ENCODE measurements at places on chromosomes 7 and 10. TPM values are rescaled to one million over a fixed set of nuclear protein-coding genes. Genes with fewer than 3 reads are reported as not detected.

GRCh38 chr10:122258136-122259074, 12.7 kb upstream of the BTBD16 start:
- H3K27me3 ChIP-seq, result no peaks in the 10 kb centered on the region
- H3K36me3 ChIP-seq, result peaks cover 51% of the 10 kb centered on the region
- peak overlapping the region; percentile 52 for H3K27ac ChIP-seq
- no peak for DNase-seq

- no peaks in the 10 kb centered on the region for H3K27me3 ChIP-seq
- DNase-seq, result no peak
- H3K4me3 ChIP-seq, result no peak overlapping the region
- H3K4me1 ChIP-seq, result no peaks in the 10 kb centered on the region
- H3K36me3 ChIP-seq, result no peaks in the 10 kb centered on the region
These were observed 8.6 kb downstream of the GJD4 start for GRCh38 chr10:35613597-35614226.

DNA sequence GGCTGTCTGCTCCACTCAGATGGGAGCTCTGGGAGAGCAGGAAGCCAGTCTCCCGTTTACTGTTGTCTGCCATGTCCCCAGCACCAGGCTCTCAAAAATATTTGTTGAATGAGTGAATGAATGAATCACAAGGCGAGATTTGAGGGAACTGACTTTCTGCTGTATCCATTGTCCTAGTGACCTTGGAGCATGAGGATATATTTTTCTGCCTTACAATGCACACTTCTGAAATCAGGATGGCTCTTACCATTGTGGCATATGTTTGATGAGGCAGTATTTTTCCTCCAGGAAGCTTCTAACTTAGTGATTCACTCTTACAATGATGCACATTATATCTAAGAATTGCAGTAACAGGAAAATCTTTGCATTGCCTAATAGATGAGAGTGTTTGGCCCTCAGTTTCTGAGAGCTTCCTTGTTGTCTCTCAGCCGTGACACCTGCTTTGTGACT, 136.4 kb downstream of the RPS24 start:
- no peak for DNase-seq
- H3K4me3 ChIP-seq, result no peak overlapping the region
- H3K36me3 ChIP-seq, result no peaks in the 10 kb centered on the region
- no peaks in the 10 kb centered on the region for H3K4me1 ChIP-seq
- no peaks in the 10 kb centered on the region for H3K27me3 ChIP-seq

GRCh38 chr10:106089855-106090254, 1074.7 kb downstream of the SORCS1 start:
- H3K4me3 ChIP-seq, result no peak overlapping the region
- DNase-seq, result no peak
- H3K27me3 ChIP-seq, result no peaks in the 10 kb centered on the region
- H3K4me1 ChIP-seq, result no peaks in the 10 kb centered on the region
- no peak overlapping the region for H3K27ac ChIP-seq
- no peaks in the 10 kb centered on the region for H3K36me3 ChIP-seq

FAM25C gene
- total RNA-seq, result not detected

DNA sequence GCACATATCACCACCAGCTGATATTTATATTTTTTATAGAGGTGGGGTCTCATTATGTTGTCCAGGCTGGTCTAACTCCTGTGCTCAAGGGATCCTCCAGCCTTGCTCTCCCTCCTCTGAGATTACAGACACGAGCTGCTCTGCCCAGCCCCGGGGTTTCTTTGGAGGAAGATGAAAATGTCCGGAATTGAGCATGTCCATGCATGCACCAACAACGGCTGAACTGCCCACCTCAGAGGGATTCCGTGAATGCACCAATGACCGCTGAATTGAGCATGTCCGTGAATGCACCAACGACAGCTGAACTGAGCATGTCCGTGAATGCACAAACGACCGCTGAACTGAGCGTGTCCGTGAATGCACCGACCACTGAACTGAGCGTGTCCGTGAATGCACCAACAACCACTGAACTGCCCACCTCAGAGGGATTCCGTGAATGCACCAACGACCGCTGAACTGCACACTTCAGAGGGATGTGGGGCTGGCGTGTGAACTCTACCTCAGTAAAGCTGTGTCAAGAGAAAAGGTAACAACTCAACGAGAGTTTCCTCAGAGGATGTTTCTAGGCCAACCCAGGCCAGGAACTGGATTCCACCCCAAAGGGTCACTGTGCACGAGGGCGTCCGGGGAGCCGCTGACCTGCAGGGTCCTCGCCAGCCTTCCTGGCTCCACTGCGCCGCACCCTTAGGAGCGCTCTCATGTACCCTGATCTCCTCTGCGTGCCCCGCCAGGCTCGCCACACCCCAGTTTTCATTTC, 34.9 kb upstream of the INPP5A start:
- no peaks in the 10 kb centered on the region for H3K27me3 ChIP-seq
- H3K4me1 ChIP-seq, result peaks cover 24% of the 10 kb centered on the region
- no peaks in the 10 kb centered on the region for H3K36me3 ChIP-seq
- no peak for DNase-seq

- no peaks in the 10 kb centered on the region for H3K27me3 ChIP-seq
- peaks cover 50% of the 10 kb centered on the region for H3K4me1 ChIP-seq
- peak overlapping the region; percentile 100 for H3K27ac ChIP-seq
These were observed 7.0 kb downstream of the LZTS2 start for GRCh38 chr10:101006593-101007098.

DNA sequence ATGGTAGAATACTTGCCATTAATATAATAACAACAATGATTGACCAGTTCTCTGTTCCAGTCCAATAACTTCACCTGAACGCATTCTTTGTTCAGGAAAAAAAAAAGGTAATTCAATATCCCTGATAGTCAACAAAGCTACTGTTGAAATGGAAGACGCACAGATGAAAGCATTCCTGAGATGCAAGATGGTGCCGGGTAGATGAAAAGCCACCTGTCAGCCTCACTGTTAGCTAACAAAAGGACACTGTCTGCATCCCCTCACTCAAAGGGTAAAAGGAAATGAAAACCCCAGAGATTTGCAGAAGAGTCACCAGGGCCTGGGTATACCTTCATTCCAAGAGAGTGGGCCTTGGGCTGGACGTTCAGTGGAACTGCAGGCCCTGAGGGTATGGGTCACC, 357.4 kb downstream of the PLXNA4 start:
- no peaks in the 10 kb centered on the region for H3K27me3 ChIP-seq
- no peak overlapping the region for H3K27ac ChIP-seq
- no peak overlapping the region for H3K4me3 ChIP-seq
- peaks cover 3% of the 10 kb centered on the region for H3K36me3 ChIP-seq
- H3K4me1 ChIP-seq, result no peaks in the 10 kb centered on the region
- no peak for DNase-seq

CCDC146 gene
- total RNA-seq, result 14.1 TPM

DNA sequence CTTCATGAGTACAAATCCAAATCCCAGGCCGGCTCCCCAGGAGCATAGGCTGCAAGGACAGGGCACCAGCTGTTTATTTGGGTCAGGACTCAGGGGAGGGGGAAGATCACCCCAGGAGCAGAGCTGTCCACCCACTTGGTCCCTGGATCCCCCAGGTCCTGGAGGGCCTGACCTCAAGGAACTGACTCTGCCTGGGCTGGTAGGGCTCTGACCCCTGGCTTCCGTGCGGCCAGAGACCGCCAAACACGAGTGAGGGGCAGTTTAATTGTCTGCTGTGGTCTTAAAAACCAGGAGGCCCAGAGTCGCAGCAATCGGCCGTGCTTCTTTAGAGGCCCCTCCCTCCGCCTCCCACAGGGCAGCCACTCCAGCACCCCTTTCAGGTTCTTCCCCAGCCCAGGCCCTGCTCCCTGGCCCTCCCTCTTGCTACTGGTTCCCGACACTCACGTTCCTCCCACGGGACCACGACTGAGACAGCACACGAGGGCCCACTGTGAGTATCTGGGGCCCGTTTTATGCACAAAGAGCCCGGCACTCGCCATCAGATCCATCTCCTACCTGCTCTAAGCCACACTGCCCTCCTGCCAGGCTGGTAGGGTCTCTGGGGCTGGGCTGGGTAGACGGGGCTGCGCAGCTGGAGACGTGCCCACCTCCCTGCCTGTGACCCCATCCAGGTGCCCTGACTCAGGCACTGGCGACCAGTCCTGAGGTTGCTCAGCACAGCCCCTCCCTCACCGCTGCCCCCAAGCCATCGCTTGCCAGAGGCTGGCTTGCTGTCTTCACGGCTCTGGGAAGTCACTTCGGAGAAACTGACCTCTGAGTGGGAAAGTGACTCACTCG, 30.0 kb upstream of the CFAP46 start:
- DNase-seq, result no peak
- no peak overlapping the region for H3K4me3 ChIP-seq
- H3K36me3 ChIP-seq, result no peaks in the 10 kb centered on the region
- H3K4me1 ChIP-seq, result no peaks in the 10 kb centered on the region
- no peaks in the 10 kb centered on the region for H3K27me3 ChIP-seq

KIAA1549 gene
- total RNA-seq, result 3.2 TPM

DNA sequence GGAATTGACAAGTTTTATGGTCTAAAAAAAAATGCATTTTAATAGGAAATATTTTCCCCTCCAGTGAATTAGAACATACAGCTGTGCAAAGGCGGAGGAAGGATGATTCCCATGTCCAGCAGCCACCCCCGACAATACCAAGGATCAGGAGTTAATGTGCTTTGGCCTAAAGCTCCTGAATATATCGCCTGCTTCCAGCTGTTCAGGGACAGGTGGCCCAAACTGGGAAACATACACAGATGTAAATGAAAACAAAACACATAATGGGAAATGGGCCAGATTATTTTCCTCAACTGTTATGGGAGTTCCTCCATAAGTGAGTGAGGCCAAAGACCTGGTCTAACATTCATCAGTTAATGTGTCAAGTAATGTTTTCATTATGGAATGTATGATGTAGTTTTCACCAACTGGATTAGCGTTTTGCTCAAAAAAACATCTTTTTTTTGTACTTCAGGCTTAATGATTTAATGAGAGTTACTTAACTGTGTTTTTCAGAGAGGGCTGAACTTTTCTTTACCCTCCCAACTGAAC, 55.1 kb upstream of the LAMB1 start:
- H3K27me3 ChIP-seq, result no peaks in the 10 kb centered on the region
- peaks cover 11% of the 10 kb centered on the region for H3K4me1 ChIP-seq
- no peak overlapping the region for H3K4me3 ChIP-seq
- no peaks in the 10 kb centered on the region for H3K36me3 ChIP-seq

- no peaks in the 10 kb centered on the region for H3K36me3 ChIP-seq
- peaks cover 15% of the 10 kb centered on the region for H3K4me1 ChIP-seq
- no peak for DNase-seq
- H3K27me3 ChIP-seq, result no peaks in the 10 kb centered on the region
- no peak overlapping the region for H3K27ac ChIP-seq
- H3K4me3 ChIP-seq, result no peak overlapping the region
These were observed 123.6 kb downstream of the SH3PXD2A start for GRCh38 chr10:103731609-103732270.

GRCh38 chr10:88835096-88835909, 16.3 kb downstream of the ANKRD22 start:
- no peak overlapping the region for H3K27ac ChIP-seq
- H3K4me1 ChIP-seq, result peaks cover 9% of the 10 kb centered on the region
- H3K36me3 ChIP-seq, result no peaks in the 10 kb centered on the region
- H3K4me3 ChIP-seq, result no peak overlapping the region
- no peaks in the 10 kb centered on the region for H3K27me3 ChIP-seq

GPR26 gene
- total RNA-seq, result not detected

GRCh38 chr10:90982406-90983008, 61.6 kb upstream of the ANKRD1 start:
- H3K36me3 ChIP-seq, result no peaks in the 10 kb centered on the region
- H3K27ac ChIP-seq, result no peak overlapping the region
- H3K27me3 ChIP-seq, result no peaks in the 10 kb centered on the region
- peak; percentile 86 for DNase-seq
- H3K4me1 ChIP-seq, result no peaks in the 10 kb centered on the region
- H3K4me3 ChIP-seq, result no peak overlapping the region

DNA sequence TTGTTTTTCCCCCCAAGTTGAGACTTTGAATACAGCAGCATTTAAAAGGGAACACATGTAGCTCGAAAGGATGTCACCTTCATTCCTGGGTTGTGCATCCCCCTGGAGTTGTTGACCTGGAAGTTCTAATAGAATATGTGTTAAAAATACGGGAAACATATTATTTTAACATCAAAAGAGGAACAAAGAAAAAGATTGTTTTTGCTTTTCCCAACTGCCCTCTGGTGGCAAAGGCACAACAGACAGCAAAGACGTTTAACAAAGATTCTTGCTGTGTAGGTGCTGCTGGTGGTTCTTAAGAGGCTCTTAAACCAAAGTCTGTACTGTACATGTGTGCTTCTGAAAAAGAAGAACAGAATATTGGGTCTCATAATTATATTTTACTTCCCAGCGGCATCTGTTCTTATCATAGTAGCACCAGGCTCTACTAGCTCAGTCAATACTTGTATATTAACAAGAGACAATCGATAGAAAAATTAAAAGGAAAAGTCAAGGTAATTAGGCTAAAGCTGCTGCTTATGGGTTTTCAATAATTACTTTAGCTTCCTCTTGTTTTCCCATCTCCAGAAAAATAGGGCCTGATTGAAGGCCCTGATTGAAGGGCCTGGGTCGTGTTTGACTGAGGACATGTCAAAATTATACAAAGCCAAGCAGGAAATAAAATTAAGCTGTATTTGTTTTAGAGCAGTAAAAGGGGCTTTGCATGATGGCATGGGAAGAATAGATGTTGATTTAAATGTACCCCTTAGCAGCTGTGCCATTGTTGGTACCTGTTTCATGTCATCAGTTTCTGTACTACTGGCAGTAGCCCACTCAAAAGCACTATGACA, 384.2 kb upstream of the LRGUK start:
- H3K4me3 ChIP-seq, result no peak overlapping the region
- no peak overlapping the region for H3K27ac ChIP-seq
- no peaks in the 10 kb centered on the region for H3K4me1 ChIP-seq
- no peaks in the 10 kb centered on the region for H3K27me3 ChIP-seq

TDRD1 gene
- 0.13 TPM for total RNA-seq
